Uterus (tissue), 4 donors: ENCODE measurements at places on chromosomes 3 and 15. TPM values are rescaled to one million over a fixed set of nuclear protein-coding genes. Genes with fewer than 3 reads are reported as not detected.

The CCRL2 gene
- 1.3 TPM for total RNA-seq

The CYP1A2 gene
- not detected for total RNA-seq

The SEMA5B gene
- 0.29 TPM for total RNA-seq

The C3orf49 gene
- not detected for total RNA-seq

GRCh38 chr15:32718227-32718820 lies 520 bp downstream of the GREM1 start:
- no peak for DNase-seq

DNA sequence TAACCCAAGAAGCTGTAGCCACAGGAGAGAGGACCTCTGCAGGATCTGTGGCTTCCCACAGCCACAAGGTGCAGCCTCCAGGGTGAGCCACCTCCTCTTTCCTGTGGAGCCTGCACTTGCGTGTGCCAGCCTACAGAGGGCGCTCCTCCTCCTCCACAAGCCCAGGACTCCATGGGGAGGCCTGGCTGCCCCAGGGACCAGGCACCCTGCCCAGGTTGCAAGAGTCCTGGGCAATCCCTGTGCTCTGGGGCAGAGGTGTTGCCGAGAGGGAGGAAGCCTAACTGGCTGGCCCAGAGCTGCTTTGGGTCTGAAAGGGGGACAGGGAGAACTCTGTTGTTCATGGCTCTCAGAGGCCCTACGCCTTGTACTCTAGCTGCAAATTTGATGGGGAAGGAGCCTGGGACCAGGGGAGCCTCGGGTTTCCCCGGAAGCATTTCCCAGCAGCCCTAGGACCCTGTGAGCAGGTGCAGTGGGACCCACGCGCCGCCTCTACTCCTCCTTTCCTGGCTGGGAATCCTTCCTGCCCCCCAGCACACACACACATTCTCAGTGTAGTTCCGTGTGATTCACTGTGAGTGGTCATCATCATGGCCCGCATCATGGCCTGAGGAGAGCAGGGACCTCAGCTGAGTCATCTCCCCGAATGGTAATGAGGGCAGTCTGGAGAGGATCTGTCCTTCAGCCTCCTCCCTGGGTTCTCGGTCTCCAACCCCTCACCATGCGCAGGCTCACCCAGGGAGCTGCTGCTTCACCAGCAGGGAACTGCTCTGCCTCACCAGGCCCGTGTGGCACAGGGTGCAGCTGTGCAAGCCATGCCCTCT lies 24.3 kb downstream of the TBC1D21 start:
- DNase-seq, result no peak

GRCh38 chr3:170709046-170709445 lies 123.2 kb upstream of the SLC7A14 start:
- DNase-seq, result no peak

GRCh38 chr3:172036541-172037215 lies 2.7 kb upstream of the FNDC3B start:
- no peak for DNase-seq

- DNase-seq, result no peak
Observed at GRCh38 chr15:61115241-61115640, 113.9 kb downstream of the RORA start.

DNA sequence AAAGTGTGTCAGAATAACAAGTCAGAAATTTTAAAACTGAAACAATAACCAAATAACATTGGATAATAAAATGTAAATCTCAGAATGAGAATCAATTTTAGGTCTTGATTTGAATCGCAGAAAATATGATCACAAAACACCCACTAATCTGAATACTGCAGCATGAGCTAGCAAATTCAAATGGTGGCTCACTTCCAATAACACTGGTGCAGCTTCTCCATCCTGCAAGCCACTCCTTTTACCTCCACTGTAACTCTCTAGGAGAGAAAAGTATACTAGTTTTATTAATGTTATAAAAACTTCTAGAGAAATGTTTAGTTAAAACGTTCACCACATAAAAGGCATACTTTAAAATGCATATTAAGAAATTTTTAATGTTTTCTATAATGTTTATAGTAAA lies 30.4 kb downstream of the UBE3A start:
- DNase-seq, result no peak

The SKOR1 gene
- 1.7 TPM for total RNA-seq

- DNase-seq, result no peak
Observed at GRCh38 chr3:76998555-76998954, 41.3 kb upstream of the ROBO2 start.

DNA sequence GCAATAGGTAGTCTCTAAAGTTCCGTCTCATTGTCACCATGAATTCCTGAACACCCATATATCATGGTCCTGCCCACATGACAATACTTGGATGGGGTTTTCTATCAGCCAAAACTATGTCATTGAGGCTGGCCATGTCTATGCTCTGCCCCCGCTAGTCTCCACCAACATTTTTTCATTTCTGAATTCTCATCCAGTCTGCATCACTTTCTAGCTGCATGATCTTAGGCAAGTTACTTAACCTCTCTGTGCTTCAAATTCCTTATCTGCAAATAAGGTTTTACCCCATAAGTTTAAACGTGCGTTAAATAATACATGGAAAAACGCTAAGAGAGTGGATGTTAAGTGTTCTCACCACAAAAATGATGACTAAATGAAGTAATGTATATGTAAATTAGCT lies 14.1 kb downstream of the HERC1 start:
- DNase-seq, result no peak
